ENCODE measurements at places on chromosomes 16 and 17.

GRCh38 chr16:66599726-66600125 lies 4.8 kb upstream of the CMTM3 start:
- DNase-seq = no peak

- no peak for DNase-seq
Observed at GRCh38 chr16:1642148-1642547, 30.0 kb downstream of the CRAMP1 start.

- no peak for DNase-seq
Observed at GRCh38 chr16:10834130-10834529, 15.5 kb upstream of the TVP23A start.

DNA sequence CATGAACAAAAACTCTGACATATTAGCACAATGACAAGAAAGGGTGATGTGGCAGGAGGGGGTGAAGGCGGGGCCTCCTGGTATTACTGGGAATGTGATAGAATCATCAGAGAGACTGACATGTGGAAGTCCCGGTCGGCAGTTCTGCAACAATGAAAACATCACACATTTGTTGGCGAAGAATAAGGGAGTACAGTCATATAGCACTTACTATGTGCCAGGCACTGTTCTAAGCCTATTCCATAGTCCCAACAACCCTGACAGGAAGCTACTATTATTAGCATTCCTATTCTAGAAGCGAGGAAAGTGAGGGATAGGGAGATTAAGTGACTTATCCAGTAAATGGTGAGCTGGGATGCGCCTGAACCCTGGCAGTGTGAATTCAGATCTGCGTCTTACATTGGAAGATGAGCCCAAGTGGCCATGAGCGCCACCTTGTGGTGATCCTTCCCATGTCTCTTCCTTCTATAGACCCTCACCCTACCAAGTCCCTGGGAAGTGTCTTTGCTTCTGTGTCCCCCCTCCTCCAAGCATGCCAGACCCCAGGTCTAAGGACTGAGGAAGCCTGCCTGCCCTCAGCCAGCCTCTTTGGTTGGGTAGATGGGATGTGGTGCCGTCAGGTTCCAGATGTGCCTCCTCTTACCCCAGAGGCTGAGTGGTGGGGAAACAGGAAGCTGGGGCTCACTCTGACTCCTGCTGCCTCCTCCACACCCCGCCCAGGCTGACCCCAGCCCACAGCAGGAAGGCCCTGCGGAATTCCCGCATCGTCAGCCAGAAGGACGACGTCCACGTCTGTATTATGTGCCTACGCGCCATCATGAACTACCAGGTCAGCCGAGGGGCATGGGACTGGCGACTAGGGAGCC lies 14.0 kb downstream of the FMNL1 start:
- DNase-seq = peak; percentile 90

DNA sequence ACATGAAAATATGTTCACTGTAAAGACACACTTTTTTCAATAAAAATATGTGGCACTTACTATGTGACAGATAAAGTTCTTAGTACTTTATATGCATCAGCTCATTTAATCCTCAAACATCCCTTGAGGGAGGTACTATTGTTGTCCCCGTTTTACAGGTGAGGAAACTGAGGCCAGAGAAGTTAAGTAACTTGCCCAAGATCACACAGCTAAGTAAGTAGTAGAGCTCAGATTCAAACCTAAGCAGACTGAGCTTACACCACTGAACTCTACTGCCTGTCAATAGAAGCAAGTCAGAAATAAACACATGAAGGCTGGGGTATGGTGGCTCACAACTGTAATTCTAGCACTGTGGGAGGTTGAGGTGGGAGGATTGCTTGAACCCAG lies 13.9 kb downstream of the CDH3 start:
- DNase-seq = no peak

- DNase-seq = no peak
Observed at GRCh38 chr16:10827691-10828341, 9.2 kb upstream of the TVP23A start.

- no peak for DNase-seq
Observed at GRCh38 chr17:74631468-74632450, 8.2 kb upstream of the CD300E start.

- DNase-seq = no peak
Observed at GRCh38 chr17:40452216-40452787, 9.1 kb downstream of the IGFBP4 start.

DNA sequence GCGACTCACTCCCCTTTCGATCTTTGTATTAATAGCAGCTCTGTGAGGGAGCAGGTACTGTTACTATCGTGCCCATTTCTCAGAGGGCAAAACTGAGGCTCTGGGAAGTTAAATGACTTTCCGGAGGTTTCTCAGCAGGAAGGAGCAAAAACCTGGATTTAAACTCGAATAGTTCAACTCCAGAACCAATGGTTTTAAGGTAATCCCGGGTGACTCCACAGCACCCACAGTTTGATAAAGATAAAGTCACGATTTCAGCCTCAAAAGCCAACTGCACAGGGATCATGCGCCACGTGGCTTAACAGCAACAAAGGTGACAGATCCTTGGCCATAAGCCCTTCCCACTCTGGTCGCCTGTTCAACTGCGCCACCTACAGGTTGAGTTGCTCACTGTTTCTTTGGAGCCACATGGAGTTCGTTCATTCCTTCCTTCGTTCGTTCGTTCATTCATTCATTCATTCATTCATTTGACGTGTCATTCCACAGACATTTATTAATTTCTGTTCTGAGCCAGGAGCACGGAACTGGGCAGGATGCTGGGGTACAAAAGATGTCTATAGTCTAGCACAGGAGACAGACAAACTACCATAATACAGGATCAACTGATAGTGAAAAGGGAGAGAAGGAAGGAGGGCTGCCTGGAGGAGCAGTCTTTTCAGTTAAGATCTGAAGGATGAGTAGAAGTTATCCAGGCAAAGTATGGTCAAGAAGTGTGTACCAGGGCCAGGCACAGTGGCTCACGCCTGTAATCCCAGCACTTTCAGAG lies 134.8 kb downstream of the HS3ST2 start:
- peak; percentile 81 for DNase-seq

DNA sequence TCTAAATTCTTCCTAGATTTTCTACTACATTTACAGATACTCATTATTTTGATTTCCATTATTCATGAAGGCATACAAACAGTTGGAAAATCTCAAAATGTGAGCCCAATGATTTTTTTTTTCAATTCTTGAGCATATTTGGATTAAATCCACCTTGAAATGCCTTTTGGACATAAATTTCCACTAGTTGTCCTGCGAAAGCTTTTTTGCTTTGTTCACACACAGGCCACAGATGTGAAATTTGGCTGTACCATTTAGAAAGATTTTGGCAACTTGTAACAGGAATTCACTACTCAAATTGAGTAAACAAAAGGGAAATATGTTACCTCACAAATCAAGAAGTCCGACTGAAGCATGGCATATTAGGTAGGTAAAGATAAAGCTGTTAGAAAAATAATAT lies 1631.0 kb downstream of the CDH8 start:
- no peak for DNase-seq

DNA sequence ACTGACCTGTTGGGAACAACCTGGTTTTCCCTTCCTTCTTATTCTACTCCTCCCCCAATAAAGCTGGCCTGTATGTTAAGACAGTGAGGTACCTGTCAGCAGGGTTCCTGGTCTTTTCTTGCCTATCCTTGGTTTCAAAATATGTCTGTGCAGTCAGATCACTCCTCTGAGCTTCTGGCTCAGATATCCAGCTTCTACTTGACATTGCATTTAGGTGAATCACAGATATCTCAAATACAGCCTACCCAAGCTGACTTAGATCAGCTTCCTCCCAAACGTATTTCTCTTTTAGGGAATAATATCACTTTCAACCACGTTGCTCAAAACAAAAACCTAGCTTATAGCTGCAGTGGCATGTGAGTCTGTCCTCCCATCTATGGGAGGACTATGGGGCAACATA lies 48.7 kb downstream of the TEX14 start:
- DNase-seq = no peak

DNA sequence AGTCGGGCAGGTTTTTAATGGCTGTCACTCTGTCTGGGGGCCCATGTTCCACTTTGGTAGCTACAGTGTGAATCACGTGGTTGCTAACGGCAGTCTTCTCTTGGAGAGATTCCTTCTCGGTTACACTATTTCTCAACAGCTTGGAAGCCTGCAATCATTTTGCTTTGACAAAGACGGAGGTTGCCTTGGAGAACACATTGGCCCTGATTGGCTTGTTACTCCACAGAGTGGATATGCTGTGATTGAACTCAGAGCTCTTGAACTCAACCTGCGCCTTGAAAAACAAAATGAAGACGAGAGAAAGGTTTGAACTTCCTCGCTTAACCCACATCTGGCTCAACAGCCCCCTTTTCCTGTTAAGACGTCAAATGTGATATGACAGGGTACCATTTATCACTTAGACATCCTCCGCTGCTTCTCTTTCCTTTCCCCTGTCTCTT lies 218.9 kb downstream of the MAF start:
- no peak for DNase-seq

DNA sequence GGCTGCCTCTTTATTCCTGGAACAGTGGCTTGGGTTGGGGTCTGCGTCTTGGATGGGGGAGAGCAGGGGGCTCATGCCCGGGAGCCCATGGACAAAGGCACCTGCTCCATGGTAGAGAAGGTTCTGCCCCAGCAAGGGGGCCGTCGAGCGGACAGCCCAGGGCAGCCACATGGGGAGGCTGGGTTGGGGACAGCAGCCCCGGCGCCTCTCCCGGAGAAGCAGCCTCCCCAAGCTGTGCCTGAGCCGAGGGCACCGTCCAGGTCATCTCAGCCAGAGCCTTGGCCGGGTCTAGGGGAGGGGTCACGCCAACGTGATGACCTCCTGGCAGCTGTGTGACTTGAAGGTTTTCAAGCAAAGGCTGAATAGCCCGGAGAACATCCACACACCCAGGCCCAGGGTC lies 32.9 kb upstream of the GNG13 start:
- no peak for DNase-seq

GRCh38 chr17:58183514-58183913 lies 9.0 kb upstream of the EPX start:
- DNase-seq = no peak

- DNase-seq = peak; percentile 78
Observed at GRCh38 chr17:6455321-6455705, 11.1 kb downstream of the PIMREG start.

DNA sequence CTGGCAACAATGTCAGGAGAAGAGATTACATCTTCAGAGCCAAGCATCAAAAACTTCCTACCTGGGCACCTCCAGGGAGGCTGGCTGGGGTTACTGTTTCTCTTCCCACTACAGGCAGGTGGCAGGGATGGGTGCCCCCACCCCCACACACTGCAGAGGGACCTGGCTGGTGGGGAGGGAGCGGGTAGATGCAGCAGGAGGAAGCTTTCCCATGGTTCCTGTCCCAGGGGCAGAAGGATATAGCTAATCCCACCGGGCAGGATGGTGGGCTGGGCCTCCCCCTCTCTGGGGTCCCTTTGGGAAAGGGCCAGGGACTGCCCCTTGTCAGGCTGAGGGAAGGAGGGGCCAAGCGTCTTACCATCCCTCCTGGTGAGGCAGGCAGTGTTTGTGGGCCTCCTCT lies 16.7 kb upstream of the MTMR4 start:
- peak; percentile 44 for DNase-seq

- DNase-seq = peak; percentile 37
Observed at GRCh38 chr17:17824119-17824782, 12.5 kb downstream of the SREBF1 start.

DNA sequence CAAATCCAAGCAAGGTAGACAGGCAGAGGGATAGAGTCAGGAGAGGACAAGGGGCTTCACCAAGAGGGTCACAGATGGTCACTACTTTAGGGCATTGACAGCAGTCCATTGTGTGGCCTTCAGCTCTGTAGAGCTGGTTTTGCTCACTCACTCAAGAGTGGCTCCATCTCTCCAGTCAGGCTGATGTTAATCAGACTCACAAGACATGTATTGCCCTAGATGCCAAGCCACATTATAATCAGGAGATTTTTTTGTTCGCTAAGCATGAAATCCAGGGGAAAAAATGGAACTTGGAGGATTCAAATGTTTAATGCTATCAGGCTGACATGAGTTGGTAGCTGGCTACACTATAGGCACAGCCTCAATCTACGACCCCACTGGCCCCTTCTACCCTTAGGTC lies 32.5 kb downstream of the CD300LF start:
- DNase-seq = no peak

DNA sequence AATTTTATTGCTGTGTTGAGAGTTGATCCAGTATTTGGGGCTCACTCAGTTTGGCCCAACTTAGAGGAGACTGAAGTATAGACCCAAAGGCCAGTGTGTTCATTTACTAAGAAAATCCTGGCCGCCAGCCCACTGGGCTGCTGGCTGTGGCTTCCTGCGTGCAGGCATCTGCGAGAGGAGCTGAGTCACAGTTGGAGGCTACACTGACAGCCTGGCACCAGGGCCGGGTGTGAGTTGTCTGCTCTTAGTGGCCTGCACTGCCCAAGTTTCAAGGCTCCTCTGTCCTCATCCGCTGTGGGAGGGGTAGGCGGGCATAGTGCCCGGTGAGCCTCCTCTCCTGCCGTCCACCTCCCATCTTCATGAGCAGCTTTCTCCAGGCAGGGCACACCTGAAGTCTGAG lies 54.2 kb downstream of the PLD6 start:
- DNase-seq = no peak

- DNase-seq = peak; percentile 75
Observed at GRCh38 chr16:4936181-4936990, 562 bp downstream of the PPL start.

GRCh38 chr16:49355933-49356665 lies 17.5 kb upstream of the C16orf78 start:
- DNase-seq = no peak

- DNase-seq = no peak
Observed at GRCh38 chr16:85998171-85998867, 99.4 kb downstream of the IRF8 start.

- peak; percentile 54 for DNase-seq
Observed at GRCh38 chr17:76569607-76570279, 15.9 kb downstream of the ST6GALNAC2 start.

GRCh38 chr17:70787721-70788300 lies 618.5 kb downstream of the KCNJ2 start:
- no peak for DNase-seq

GRCh38 chr17:76840443-76840767 lies 27.8 kb upstream of the MGAT5B start:
- DNase-seq = peak; percentile 59

GRCh38 chr17:12973496-12974004 lies 44.3 kb downstream of the ELAC2 start:
- DNase-seq = no peak

DNA sequence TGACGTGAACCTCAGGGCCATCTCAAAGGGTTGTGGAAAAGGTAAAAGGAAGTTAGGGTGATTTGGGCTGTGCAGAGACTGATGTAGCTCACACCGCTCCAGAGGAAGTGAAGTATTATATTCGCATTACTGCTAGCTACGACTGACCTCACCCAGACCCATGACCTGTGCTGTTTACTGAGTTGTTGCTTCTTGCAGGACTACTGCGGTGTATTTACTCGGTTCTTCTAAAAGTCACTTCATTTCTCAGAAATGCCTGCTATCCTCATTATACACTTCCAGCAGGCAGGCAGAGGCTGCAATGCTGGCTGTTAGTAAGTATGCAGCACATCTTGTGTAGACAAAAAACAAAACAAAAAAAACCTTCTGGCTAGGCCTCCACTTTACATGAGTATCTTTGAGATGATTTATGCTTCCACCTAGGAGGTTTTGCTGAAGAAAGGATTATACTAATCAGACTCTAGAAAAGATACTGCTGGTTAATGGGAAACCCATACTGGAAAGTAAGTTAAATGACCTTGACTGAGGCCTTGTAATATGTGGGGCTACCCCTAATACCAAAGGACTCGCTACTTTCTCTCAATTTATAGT lies 76.0 kb downstream of the CREBBP start:
- DNase-seq = no peak

GRCh38 chr16:10751291-10751697 lies 7.7 kb downstream of the NUBP1 start:
- peak; percentile 14 for DNase-seq

GRCh38 chr16:20879175-20880040 lies 20.8 kb downstream of the DCUN1D3 start:
- DNase-seq = no peak

All from neural progenitor cell (in vitro differentiated cells).